ENCODE measurements at places on chromosomes 2 and 18.

- no peak for DNase-seq
These were observed 507 bp downstream of the RTKN start for GRCh38 chr2:74441170-74441689.

DNA sequence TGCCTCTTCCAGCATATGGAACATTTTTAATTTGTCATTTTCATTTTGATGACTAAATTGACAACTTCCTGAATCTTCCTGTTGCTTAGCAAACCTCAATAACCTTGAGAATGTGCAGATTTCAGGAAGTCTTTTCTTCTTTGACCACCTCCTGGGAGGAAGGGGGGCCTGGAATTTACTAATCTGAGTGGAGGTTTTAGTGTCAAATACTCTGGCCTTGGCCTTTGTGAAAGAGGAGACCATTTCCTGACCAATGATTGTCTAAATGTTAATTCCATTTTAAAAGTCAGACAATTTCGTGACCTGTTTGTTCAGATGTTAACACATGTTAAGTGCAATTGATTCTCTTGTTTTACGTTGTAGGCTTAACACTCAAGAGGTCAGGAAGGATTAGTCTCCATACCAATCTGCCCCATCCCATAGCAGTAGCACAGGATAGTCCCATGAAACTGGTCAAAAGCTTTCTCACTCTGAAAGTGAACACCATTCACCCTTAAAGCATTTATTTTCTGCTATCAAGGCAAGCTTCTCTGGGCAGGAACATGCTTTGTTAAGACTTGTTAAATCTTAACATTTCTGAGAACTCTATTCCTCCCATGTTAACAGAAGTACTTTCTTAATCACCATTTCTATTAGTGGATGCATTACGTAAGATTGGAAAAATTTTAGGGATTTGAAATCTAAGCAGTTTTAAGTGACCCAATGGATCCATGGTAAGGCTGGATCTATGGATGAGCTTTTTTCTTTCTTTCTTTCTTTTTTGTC, 219.6 kb downstream of the RND3 start:
- DNase-seq, result no peak

GRCh38 chr2:143355870-143356269, 226.7 kb downstream of the ARHGAP15 start:
- DNase-seq, result no peak

- DNase-seq, result peak; percentile 23
These were observed at the start of gene DAW1 for GRCh38 chr2:227871375-227871791. DAW1 (plus strand) TSS chr2:227871631; CDS start chr2:227871690, 59 bp downstream.

GRCh38 chr2:200669308-200669707, 83.5 kb downstream of the AOX1 start:
- no peak for DNase-seq
